ENCODE measurements at places on chromosomes 4 and X.

DNA sequence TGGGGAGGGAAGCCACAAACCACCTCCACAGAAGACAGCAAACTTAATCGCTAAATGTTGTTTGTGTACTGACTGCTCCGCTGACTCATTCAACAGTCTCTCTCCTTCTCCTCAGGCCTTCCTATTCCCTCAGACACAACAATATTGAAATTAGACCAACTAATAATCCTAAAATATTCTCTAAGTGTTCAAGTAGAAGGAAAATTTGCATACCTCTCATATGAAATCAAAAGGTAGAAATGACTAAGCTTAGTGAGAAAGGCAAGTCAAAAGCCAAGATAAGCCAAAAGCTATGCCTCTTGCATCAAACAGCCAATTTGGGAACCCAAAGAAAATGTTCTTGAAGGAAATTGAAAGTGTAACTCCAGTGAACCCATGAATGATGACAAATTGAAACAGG lies 75.7 kb upstream of the ARHGAP24 start:
- no peak for DNase-seq

GRCh38 chr4:87481377-87481776 lies 47.8 kb downstream of the SPARCL1 start:
- no peak for DNase-seq

GRCh38 chr4:56906489-56907393 lies 959 bp upstream of the REST start:
- peak; percentile 25 for DNase-seq

GRCh38 chr4:159483110-159483781 lies 380.4 kb downstream of the RAPGEF2 start:
- DNase-seq: no peak

DNA sequence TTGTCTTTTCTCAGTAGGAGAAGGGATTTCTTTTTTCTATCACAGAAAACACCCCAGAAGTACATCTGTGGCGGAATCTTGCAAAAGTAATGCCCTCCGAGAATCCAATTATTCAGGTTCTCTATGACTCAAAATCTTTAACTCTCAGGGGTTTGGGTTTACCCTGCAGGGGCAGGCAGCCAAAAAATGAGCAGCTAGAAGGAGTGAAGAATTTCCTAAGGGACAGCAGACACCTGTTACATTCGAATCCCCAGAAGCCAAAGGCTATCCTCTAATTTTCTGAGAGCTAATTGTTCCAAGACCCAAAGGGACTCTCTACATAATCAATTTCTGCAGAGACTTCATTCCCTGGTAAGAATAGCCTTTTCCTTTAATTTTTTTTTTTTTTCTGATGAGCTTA lies 27.5 kb upstream of the CBR4 start:
- no peak for DNase-seq

DNA sequence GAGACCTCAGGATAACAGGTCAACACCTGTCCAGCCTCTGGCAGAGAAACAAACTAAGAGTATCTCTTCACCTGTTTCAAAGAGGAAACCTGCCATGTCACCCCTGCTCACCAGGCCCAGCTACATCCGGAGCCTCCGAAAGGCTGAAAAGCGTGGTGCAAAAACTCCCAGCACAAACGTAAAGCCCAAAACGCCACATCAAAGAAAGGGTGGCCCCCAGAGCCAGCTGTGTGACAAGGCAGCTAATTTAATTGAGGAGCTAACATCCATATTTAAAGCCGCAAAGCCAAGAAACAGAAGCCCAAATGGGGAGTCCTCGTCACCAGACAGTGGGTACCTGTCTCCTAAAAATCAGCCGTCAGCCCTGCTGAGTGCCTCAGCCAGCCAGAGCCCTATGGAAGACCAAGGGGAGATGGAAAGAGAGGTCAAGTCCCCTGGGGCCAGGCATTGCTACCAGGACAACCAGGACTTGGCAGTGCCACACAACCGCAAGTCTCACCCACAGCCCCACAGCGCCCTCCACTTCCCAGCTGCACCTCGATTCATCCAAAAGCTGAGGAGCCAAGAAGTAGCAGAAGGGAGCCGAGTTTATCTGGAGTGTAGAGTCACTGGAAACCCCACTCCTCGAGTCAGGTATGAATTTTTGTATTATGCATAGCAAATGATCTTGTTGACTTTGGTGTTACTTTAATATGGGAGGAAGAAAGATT lies 15.1 kb downstream of the PALLD start:
- no peak for DNase-seq

DNA sequence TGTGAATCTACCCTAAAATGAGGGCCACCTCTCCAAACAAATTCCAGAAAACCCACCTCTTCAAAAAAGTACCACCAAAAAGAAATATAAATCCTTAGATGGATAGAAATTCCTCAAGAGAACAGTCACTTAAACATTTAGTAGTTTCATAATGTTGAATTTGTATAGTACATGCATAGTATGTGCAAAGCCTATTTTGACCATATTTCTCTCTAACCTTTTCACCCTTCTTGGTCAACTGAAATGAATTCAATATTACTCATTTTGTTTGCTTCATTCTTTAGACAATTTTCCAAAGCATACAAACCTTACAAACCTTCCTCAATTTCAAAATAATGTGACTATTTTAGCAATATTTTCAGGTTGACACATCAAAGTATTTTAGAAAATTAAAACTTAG lies 4.1 kb downstream of the RHOXF1 start:
- DNase-seq: no peak

DNA sequence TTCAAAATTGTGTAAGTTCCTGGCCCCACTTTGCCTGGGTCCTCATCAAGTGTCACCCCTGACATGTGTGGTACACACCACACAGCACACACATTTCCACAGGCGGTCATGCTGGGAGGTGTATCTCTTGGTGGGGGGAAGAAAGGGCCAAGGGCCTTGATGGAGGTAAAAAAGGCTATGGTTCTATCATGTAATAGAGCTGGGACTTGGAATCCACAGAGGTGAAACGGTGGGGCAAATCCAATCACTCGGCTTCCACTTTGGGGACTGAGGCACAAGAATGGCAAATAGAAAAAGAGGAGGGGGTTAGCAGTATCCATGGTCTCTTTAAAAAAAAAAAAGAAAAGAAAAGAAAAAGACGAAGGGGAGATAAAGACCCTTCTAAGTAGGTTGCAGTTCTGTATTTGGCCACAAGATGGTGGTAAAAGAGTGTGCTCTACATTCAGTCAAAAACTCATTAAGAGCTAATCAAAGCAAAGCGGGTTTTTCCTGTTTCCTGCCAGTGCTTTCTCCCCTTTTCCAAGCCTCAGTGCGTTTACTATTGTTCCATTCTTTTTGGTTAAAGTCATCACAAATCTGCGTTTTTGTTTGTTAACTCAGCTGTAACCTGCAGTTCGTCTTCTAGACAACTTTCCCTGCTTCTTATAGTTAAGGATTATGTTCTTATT lies 37.0 kb upstream of the ATP6AP2 start:
- DNase-seq: peak; percentile 69

DNA sequence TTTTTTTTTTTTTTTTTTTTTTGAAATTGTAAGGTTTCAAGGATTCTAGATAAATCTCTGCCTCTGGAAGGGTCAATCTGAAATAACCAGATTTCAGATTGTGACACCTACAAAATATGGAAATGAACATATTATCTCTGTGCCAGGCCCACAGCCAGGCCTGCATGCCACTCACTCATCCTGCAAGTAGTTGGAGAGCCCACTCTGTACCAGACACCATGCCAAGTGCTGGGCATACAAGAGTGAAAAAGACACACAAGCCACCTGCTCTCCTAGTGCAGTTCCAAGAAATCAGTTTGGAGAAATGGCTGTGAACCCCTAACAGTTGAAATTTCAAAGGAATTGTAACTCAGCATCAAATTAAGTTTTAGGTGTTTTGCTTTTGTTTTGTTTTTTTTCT lies 145.9 kb upstream of the NOCT start:
- DNase-seq: no peak

DNA sequence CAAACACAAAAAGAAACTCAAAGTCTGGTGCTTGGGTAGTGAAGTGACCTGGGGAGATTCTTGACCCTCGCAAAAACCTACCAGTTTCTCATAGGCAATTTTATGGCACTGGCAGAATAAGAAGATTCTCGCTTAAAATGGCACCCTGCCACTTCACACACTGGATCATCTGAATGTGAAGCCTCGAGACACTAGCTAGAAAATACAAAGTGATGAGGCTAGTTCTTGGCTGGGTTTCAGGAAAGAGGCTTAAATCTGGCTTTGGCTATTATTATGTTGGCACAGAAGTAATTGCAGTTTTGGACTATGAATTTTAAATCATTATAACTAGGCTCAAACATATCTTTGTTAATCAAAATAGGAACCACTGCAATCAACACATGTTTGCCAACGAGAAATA lies 634.7 kb upstream of the BOD1L1 start:
- no peak for DNase-seq

DNA sequence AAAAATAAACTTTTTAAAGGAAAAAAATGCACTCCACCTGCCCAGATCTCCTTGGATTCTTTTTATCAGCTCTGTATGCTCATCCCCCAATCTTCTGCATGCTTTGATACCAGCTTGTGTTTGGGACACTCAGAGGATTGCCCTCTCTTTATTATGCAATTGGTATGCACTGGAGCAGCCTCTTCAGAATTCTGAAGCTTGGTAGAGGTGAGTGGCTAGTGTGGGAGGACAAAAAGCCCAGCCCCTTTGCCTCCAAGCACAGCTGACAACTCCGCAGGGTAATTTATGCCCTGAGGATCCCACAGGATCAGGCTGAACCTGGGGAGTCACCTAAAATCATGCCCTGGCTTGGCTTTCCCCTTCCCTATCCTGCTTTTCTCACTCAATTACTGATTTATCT lies 16.7 kb downstream of the IL21 start:
- no peak for DNase-seq

- peak; percentile 34 for DNase-seq
Observed at GRCh38 chrX:105190252-105190853, 30.1 kb downstream of the TEX13A start.

GRCh38 chrX:49859491-49859890 lies 19.8 kb upstream of the USP27X start:
- DNase-seq: no peak

DNA sequence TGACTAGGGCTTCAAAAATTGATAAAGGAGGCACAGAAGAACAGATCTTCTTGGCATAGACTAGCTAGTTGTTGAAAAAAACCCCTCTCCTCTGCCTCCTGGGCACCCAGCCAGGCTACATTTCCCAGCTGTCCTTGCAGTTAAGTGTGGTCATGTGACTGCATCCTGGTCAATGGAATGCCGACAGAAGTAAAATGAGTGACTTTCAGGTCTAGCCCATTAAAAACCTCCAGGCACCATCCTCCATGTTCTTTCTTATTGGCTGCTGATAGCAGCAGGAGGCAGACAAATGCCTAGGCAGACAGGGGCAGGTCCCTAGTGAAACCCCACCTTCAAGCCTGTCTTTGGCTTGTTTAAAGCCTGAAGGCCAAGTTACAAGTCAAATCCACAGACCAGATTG lies 35.3 kb downstream of the ATXN3L start:
- no peak for DNase-seq

Measured in NAMALWA (cell line).